ENCODE measurements at places on chromosomes 12 and 14. TPM values are rescaled to one million over a fixed set of nuclear protein-coding genes. Genes with fewer than 3 reads are reported as not detected.

KLRC3 gene
- polyA plus RNA-seq: 5.3 TPM

NPFF gene
- polyA plus RNA-seq: 5.9 TPM

SUPT16H gene
- 98.0 TPM for polyA plus RNA-seq

PELI2 gene
- 8.5 TPM for polyA plus RNA-seq

DNA sequence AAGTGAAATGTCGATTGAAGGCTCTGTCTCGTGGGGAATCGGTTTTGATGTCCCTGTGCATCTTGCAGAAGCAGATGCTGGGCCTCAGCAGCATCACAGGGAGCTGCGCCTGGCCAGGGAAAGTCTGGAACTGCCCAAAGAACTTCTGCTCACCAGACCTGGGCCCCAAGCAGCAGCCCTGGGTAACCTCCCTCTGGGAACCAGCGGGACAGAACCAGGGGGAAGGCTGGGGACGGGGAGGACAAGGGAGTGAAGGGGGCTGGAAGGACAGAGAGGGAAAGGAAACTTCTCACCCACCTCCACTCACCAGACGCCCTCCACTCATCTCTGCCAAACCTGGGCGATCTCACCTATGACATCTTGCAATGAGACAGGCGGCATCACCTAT lies 26.8 kb upstream of the C14orf180 start:
- DNase-seq: no peak

DNA sequence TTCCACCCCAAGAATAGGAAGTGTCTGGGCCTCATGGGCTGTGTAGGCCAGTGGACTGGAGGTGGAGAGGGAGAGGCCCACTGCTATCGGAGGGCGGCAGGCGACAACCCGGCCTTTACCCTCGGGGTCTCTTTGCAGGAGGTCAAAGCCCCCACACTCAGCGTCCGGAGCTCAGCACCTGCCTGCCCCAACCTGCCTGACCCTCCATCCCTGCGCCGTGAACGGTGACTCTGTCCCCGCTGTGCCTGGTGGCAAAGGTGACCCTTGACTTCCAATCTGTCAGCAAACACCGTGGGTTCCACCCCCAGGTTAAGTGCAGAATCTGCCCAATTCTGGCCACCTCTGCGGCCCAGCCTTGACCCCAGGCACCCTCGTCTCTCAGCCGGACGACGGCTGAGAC lies 15.7 kb upstream of the GALNT9 start:
- no peak for DNase-seq

DNA sequence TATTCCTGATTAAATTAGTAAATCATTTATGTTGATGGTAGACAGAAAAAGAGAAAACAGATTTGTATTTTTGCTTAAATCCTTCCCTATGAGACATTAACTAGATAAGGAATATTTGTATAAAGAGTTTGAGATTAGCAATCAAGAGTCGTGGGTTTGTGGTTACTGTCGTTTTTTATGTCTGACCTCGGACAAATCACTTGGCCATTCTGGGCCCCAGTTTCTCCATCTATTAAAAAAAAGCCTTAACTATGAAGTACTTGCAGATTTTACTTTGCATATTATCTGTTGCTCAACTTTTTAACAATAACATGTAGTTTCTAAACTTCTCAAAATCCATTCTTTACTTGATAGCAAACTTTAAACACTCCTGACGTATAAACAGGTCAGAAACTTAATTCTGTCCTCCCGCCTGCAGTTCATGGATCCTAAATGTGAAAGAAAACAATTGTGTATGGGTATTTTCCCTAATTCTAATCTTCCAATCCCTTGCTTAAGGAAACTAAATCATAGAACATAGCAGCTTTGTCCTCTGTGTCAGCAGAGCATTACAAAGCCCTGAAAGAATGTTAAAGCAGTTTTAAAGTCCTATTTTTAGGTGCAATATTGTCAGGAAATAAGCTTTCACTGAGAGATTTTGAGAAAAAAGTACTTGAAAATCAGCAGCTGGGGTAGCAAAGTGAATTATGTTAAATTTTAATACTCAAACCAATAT lies 118.2 kb downstream of the GPR135 start:
- no peak for DNase-seq

GRCh38 chr14:69635981-69636639 lies 24.7 kb downstream of the SUSD6 start:
- no peak for DNase-seq

DNA sequence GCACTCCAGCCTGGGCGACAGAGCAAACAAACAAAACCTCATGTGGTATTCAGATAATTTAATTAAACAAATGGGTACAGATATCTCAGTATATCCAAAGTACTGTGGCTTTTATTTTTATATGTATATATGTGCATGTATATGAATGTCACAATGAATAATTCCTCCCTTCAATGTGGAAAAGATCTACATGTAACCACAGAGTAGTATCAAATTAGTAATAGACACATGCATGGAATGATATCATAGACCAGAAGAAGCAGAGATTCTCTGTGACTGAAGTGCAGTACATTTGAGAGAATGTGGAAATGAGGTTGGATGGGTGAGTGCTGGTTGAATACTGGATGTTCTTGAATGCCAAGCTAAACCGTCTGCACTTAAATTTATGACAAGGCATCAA lies 222.9 kb downstream of the CPNE8 start:
- DNase-seq: no peak

Measured in spinal cord (tissue), 10 donors.